ENCODE measurements at places on chromosomes 5 and 9.

- no peak for DNase-seq
Observed at GRCh38 chr5:96597438-96598020, 64.6 kb upstream of the CAST start.

DNA sequence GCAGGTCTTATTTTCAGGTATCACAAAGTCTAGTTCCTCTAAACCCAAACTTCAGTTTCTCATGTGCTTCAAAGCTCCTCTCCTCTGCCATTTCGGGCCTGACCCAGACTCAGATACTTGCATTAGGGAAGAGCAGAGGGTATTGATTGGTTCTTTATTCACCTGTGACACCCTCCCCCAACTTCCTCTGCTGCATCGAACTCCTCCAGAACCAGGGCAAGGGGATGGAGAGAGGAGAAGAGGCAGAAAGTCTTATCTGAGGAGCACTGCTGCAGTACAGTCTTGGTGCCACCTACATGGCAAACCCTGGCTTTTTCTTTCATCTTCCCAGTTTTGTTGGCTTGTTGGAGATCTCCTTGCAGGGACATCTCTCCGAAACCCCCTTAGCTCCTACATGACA, 96.0 kb upstream of the OSMR start:
- no peak for DNase-seq

- no peak for DNase-seq
Observed at GRCh38 chr5:114700823-114701222, 339.0 kb downstream of the KCNN2 start.

- no peak for DNase-seq
Observed at GRCh38 chr5:73214306-73214705, 41.3 kb downstream of the TMEM174 start.

GRCh38 chr9:120692901-120693699, 21.2 kb downstream of the MEGF9 start:
- DNase-seq, result no peak

DNA sequence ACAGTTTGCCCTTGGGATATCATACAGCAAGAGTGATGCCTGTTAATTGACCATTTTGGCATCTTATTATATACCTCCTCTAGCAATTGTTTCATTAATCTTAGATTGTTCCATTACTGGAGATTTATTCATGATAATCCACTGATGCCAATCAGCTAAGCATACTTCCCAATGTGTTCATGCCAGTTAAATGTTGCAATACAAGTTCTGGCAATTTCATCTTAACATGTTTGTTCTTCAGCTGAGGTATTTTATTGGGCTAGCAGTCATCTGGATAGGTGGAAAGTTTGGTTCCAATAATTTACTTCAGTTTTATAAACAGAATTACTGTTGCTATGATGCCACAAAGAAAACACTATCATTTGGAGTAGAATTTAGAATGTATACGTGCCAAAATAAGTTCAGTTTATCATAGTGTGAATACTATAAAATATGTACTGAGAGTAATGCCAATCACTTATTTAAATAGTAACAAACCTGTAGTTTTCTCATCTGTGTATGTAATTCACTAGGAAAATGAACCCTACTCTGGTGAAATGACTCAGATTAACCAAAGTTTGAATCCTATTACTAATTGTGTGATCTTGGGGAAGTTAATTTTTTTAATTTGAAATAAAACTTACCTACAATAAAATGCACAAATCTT, 27.9 kb upstream of the IL31RA start:
- DNase-seq, result no peak

DNA sequence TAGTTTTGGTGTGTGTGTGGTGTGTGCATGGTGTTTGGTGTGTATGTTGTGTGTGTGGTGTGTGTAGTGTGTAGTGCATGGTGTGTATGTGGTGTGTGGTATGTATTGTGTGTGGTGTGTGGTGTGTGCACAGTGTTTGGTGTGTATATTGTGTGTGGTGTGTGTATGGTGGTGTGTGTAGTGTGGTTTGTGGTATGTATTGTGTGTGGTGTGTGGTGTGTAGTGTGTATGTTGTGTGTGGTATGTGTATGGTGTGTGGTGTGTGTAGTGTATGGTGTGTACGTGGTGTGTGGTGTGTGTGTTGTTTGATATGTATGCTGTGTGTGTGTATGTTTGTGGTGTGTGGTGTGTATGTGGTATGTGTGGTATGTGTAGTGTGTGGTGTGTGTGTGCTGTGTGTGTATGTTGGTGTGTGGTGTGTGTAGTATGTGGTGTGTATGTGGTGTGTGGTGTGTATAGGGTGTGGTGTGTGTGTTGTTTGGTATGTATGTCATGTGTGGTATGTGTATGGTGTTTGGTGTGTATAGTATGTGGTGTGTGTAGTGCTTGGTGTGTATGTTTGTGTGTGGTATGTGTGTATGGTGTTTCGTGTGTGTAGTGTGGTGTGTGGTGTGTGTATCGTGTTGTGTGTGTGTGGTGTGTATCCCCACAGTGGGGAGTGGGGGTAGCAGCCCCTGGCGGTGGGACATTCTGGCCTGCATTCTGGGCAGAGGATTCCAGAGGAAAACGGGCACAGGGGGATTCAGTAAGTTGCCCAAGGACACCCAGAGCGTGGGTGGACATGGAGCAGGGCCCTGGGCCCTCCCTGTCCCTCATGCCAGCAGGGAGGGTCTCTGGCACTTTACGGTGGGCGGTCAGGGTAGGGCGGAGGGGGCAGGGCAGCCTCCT, 79.7 kb downstream of the HMCN2 start:
- DNase-seq, result no peak

GRCh38 chr9:113619491-113620376, 156.2 kb downstream of the RGS3 start:
- no peak for DNase-seq

- DNase-seq, result no peak
Observed at GRCh38 chr9:75889977-75890471, 449 bp upstream of the PCSK5 start.

GRCh38 chr5:32729651-32730050, 18.5 kb downstream of the NPR3 start:
- DNase-seq, result no peak

DNA sequence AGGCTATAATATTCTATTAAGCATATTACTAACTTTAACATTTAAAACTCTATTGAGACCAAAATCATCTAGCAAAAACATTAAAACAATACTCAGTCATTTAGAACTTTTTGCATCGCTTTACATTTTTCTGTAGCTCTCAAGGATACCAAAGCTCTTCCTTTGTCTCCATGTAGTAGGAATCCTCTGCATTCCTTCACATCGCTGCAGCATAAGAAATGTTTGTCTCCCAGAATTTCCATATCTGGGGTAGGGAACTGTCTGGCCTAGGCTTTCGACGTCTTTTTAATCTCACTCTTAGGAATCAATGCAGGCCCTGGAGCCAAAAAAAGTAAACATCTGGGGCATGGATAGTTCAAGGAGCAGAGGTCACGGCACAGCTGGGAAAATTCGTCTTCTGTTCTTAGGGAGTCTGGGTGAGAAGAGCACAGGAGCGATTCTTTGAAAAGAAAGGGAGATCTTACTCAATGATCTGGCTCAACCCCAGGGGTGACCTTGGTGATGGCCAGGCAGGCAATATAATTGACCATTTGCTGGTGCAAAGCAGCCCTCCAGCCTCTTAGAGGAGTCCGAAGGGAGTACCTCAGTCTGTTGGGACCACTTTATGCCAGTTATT, 23.2 kb upstream of the RAI14 start:
- DNase-seq, result no peak

GRCh38 chr5:117713585-117714198, 1139.1 kb upstream of the SEMA6A start:
- DNase-seq, result no peak

- no peak for DNase-seq
Observed at GRCh38 chr5:116361171-116361967, 213.3 kb downstream of the SEMA6A start.

- DNase-seq, result no peak
Observed at GRCh38 chr5:77984587-77984986, 208.4 kb upstream of the TBCA start.

DNA sequence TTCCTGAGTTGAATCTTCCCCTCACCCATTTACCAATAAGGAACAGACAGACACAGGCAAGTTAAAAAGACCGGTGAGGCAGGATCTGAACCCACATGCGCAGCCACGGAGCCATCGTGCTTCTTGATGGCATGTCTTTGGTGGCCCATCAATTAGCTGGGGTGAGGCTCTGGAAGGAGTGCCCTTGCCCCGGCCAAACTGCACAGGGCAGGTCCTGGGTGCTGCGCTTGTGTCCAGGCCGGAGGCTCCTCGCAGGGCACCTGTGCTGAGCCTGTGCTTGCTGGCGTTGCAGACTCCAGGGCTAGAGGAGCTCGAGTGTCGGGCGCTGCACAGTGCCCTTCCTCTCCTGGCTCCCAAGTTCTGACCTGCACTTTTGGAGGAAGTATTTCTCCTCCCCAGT, 66.4 kb downstream of the PSMB7 start:
- peak; percentile 27 for DNase-seq

DNA sequence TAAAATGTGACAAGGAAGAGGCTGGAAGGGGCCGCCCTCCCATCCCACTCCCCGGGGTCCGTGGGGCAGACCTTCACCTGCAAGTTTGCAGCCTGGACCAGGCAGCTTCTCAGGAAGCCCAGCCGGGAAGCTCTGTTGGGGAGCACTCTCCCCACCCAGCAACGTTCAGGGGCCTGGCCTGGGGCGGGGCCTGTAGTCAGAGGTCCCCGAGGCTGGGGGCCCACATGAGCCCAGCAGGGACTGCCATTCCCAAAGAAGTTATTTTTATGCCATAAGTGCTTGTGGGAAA, 32.7 kb upstream of the NOTCH1 start:
- DNase-seq, result no peak

- no peak for DNase-seq
Observed at GRCh38 chr9:135030566-135031226, 56.8 kb upstream of the OLFM1 start.

GRCh38 chr5:31731710-31732301, 92.9 kb downstream of the PDZD2 start:
- DNase-seq, result no peak

- DNase-seq, result no peak
Observed at GRCh38 chr9:73206851-73207250, 55.2 kb downstream of the ANXA1 start.

- no peak for DNase-seq
Observed at GRCh38 chr5:59460368-59461153, 433.0 kb downstream of the PDE4D start.

- no peak for DNase-seq
Observed at GRCh38 chr9:117268847-117269446, 145.9 kb downstream of the ASTN2 start.

- no peak for DNase-seq
Observed at GRCh38 chr5:38845526-38846378, at the start of gene OSMR. OSMR (plus strand) TSS chr5:38846012; CDS start chr5:38869045, 23,033 bp downstream.

DNA sequence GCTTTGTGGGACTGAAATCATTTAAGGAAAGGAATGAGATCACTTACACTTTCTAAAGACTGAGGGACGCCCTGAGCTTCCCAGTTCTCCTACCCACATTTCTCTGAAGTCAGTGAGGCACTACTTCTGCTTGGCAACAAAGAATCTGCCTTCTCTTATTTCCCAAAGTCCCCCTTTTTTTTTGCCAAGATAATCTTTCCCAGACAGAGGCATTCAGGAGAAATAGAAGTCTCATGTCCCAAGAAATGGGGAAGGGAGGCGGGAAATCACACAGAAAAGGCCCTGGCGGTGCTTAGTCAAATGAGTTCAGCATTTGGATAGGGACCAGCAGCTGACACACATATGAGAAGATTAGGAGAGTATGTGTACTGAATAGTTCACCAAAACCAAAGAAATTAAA, 159.7 kb downstream of the MUSK start:
- no peak for DNase-seq

- DNase-seq, result no peak
Observed at GRCh38 chr9:98958271-98958984, 14.7 kb downstream of the COL15A1 start.

DNA sequence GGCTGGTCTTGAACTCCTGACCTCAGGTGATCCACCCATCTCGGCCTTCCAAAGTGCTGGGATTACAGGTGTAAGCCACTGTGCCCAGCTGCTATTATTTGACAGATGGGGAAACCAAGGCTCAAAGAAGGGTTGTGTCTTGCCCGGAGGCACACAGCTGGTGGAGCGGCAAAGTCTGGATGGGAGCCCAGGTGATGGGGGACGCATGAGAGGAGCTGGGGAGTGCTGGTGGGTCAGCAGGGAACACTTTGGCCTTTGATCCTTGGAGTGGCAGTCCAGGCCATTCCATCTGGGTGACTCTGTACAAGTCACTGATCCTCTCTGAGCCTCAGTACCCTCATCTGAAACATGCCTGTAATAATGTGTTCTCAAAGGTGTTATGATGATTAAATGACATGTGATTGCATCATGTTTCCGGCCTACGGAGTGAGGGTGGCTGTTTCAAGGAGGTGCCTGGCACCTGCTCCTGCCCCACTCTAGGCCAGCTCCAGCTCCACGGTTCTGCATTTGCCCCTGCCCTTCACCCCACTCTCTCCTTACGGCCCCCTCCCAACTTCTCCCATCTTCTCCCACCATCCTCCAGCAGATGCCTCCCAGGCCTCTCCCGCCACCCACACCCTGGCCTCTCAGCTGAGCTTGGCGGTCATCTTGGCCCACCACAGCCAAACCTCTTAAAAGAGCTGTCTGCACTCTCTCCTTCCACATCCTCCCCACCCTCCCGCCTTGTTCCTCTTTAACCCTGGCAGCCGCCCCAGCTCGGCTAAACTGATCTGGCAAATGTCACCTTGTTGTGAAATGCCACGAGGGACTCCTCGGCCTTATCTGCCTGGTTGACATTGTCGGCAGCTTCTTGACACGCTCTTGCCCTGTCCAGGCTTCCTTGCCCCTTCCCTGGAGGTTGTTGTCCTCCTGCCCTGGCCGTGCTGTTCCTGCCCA, 5.5 kb upstream of the DBN1 start:
- no peak for DNase-seq

GRCh38 chr9:98195671-98196070, 3.2 kb upstream of the CORO2A start:
- no peak for DNase-seq

GRCh38 chr9:74949859-74950855, 2.6 kb downstream of the C9orf40 start:
- no peak for DNase-seq

DNA sequence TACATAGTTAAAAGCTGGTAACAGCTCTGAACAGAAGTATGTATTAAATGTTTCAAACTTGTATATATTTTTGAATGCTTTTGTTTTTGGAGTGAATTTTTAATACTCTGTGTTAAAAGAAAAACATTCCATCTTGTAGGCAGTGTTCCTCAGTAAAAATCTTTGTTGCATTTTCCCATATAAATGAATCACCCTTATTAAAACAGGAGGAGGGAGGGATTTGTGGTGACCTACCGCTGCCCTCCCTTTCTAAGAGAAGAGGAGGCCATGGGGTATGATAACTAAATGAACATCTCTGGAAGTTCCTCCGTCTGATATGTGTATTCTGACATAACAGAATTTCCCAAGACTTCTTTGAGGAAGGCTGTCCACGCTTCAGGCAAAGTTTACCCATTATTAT, 53.4 kb downstream of the INIP start:
- no peak for DNase-seq

GRCh38 chr9:128020692-128021091, 39.9 kb upstream of the EEIG1 start:
- DNase-seq, result no peak

DNA sequence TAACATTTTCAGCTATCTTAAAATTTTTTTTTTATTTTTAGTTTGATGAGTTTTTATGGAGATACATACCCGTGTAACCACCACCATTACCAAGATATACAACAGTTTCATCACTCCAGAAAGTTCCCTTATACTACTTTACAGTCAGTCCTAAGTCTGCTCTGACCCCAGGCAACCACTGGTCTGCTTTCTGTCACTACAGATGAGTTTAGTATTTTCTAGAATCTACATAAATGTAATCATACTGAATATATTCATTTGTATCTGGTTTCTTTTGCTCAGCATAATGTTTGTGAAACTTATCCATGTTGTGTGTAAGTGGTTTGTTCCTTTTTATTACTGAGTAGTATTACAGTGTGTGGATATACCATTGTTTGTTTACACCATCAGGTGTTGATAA, 127.8 kb downstream of the GAS1 start:
- no peak for DNase-seq

Measured in Caco-2 (cell line).